ENCODE measurements at places on chromosomes 16 and 17. TPM values are rescaled to one million over a fixed set of nuclear protein-coding genes. Genes with fewer than 3 reads are reported as not detected.

DNA sequence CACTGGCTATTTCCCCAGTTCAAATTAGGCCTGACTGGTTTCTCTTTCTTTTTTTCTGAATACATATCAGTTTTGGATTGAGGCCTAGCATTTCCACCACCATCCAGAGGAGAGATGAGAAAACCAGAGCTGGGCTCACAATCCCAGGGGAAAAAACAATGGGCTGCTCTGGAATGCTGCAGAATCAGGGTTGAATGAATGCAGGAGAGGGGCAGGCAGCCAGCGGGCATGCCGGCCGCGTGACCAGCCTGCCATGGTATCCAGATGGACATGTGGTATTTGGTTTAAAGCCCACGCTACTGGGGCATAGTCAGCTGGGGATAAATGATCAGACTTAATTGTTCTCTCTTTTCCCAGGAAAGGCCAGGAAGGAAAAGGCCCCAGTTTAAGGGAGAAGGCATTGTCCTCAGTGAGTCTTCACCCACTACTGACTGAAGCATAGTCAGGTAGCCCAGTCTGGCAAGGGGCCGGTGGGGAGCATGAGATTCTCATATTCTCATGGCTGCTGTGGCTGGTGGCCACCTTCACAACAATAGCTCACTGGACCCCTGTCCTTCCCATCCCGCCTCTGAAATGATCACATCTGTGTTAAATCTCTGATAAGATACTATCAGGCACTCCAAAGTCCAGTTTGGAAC is 38.7 kb upstream of the RHOT1 start:
- DNase-seq: no peak

Gene TP53TG3B
- total RNA-seq: not detected

Gene SPHK1
- total RNA-seq: 1.6 TPM

DNA sequence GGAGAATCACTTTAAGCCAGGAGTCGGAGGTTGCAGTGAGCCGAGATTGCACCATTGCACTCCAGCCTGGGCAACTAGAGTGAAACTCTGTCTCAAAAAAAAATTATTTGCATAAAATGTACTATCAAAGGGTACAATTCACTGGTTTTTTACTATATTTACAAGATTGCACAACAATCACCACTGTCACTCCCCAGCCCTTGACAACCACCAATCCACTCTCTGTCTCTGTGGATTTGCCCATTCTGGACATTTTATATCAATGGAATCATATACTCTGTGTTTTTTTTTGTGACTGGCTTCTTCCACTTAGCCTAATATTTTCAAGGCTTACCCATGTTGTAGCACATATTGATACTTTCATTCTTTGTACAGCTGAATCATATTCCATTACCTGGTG is 18.8 kb downstream of the TBX2 start:
- no peak for DNase-seq

DNA sequence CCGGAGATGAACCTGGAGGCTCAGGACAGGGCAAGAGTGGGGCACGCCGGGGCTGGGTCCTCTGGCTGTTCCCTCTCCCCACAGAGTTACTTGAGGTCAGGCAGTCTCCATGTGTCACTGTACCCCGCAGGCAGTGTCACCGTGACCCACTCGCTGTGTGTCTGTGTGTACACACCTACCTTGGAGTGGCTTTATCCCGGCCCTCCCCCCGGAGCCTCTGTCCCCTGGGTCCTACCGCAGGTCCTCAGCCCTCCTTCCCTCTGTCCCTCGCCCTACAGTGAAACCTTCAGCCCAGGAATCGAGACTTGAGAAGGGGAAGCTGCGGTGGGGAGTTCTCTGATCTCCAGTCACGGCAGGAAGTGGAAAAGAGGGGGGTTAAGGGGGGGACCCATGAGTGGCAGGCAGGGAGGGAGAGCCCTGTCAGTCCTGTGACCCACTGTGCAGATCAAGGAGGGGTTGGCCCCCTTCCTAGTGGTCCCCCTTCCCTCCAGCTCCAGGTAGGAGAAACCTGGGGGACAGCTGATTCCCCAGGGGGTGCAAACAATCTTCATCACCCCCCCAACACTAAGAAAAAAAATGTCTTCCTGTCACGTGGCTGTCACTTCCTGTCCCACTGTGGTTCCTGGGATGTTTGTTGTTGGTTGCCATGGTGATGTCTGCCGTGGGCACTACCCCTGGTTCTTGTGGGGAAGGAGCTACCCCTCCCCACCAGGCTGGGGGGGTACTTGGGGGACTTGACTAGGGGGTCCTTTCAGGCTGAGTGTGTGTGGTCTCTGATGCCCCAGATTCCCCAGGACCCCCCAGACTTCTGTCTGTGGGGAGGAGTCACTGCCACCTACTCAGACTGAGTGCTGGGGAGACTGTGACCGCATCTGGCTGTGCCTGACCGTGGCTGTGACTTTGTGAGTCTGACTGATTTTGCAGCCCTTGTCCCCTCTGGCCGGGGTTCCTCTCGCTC is 13.7 kb downstream of the RARA start:
- no peak for DNase-seq

Gene DNAAF8
- 1.2 TPM for total RNA-seq

Gene MYO15B
- 19.6 TPM for total RNA-seq

All from frontal cortex (tissue), 4 donors.